Mononuclear cell (primary cell): ENCODE measurements at places on chromosomes 16 and 17. TPM values are rescaled to one million over a fixed set of nuclear protein-coding genes. Genes with fewer than 3 reads are reported as not detected.

The ZNF652 gene
- total RNA-seq: 48.9 TPM

The CALB2 gene
- total RNA-seq: not detected

The PRSS21 gene
- total RNA-seq: not detected

The ZNF267 gene
- total RNA-seq: 152 TPM

The RTN4RL1 gene
- not detected for total RNA-seq

The KRTAP4-3 gene
- total RNA-seq: not detected

The KIF19 gene
- total RNA-seq: 1.2 TPM

The VASN gene
- 0.31 TPM for total RNA-seq

The FBXO39 gene
- total RNA-seq: 0.73 TPM

The METTL16 gene
- 50.3 TPM for total RNA-seq

The CTRB1 gene
- total RNA-seq: not detected

The TMUB2 gene
- total RNA-seq: 20.4 TPM

The CCL3 gene
- total RNA-seq: 1,287 TPM

The SUZ12 gene
- 34.1 TPM for total RNA-seq

The SLC16A13 gene
- total RNA-seq: 0.42 TPM

The TNFRSF13B gene
- 2.2 TPM for total RNA-seq

The CDRT15 gene
- not detected for total RNA-seq

The ZNF689 gene
- 14.9 TPM for total RNA-seq
